ENCODE measurements at places on chromosomes 16 and 17.

- H3K4me1 ChIP-seq, result peaks cover 4% of the 10 kb centered on the region
- no peak for DNase-seq
- H3K36me3 ChIP-seq, result no peaks in the 10 kb centered on the region
These were observed 2.1 kb upstream of the SEZ6 start for GRCh38 chr17:29007860-29008455.

DNA sequence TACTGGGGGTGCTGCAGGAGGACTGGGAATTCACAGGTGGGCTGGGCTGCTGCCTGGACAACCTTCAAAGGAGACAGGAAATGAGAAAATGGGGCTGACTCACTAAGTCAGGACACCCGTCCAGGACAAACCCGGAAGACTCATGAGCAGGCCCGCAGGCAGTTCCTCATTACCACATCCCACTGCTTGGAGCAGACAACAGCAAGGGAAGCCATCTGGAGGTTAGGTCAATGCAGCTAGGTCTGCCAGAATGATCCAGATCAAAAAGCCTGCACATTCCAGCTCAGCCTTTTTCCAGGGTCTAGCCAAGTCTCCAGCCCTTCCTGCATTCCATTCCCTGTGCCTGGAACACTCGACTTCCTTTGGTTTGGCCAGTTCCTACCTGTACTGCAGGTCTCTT is 536.5 kb upstream of the CDH11 start:
- H3K4me1 ChIP-seq, result no peaks in the 10 kb centered on the region
- no peak overlapping the region for H3K4me3 ChIP-seq
- DNase-seq, result no peak
- no peaks in the 10 kb centered on the region for H3K36me3 ChIP-seq

GRCh38 chr16:46976550-46976949 is 3.1 kb upstream of the DNAJA2 start:
- H3K4me3 ChIP-seq, result peak overlapping the region; percentile 78
- no peak overlapping the region for H3K27ac ChIP-seq
- no peak for DNase-seq
- H3K4me1 ChIP-seq, result peaks cover 26% of the 10 kb centered on the region

DNA sequence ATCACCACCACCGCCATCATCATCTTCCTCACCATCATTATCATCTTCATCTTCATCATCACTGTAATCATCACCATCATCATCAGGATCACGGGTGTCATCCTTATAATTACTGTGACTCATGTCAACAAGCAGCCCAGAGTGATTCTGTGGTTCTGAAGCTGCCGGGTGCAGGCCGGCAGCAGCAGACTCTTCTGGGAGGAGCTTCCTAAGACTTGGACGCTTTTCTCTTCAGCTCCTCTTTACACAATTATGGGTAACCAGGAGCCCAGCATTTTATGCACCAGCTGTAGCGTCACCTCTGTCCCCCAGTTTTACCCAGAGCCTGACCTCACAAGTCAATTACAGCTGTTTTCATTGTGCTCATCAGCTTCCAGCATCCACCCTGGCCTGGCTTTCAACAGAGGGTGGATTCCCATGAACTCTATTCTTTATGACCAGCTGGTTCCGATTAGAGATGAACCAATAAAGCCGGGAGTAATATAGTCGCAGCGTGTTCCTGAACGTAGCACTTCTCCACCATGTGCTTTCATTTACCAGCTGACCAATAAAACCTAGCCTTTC is 275.8 kb downstream of the FOXL1 start:
- H3K4me3 ChIP-seq, result no peak overlapping the region
- no peak overlapping the region for H3K27ac ChIP-seq
- H3K36me3 ChIP-seq, result no peaks in the 10 kb centered on the region
- H3K4me1 ChIP-seq, result no peaks in the 10 kb centered on the region
- no peak for DNase-seq

DNA sequence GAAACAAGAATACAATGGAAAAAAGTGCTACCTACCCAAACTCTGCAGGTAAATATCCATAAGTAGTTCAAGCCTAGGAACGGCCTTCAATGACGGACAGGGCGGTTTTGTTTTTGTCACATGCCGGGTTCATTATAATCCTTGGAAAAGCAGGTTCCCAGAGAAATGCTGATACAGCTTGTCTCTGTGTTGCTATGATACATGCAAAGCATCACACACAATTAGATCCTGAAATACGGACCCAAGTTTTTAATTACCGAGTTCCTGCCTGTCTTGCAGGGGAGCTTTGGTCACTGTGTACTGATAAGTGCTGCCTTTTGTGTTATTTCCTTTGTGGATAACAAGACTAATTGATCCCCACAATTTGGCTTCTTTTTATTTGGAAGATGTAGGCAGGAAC is 217.4 kb downstream of the HAPSTR1 start:
- no peak overlapping the region for H3K27ac ChIP-seq
- no peak overlapping the region for H3K4me3 ChIP-seq
- no peak for DNase-seq

- no peak overlapping the region for H3K27ac ChIP-seq
- H3K4me1 ChIP-seq, result peaks cover 20% of the 10 kb centered on the region
These were observed 9.2 kb downstream of the HS3ST3B1 start for GRCh38 chr17:14310101-14310500.

DNA sequence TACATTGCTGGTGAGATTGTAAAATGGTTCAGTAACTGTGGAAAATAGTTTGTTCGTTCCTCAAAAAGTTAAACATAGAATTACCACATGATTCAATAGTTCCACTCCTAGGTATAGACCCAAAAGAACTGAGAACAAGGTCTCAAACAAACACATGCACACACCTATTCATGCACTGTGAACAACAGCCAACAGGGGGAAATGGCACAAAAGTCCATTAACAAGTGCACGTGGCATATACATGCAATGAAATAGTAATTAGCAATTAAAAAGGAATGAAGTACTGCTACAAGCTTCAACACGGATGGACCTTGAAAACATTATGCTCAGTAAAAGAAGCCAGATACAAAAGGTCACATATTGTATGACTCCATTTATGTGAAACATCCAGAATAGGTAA is 23.8 kb downstream of the SDK2 start:
- H3K27ac ChIP-seq, result peak overlapping the region; percentile 23
- no peak for DNase-seq
- no peaks in the 10 kb centered on the region for H3K27me3 ChIP-seq
- peaks cover 87% of the 10 kb centered on the region for H3K4me1 ChIP-seq

GRCh38 chr17:4796552-4796920 is 572 bp downstream of the PSMB6 start:
- peak overlapping the region; percentile 99 for H3K4me3 ChIP-seq
- peak overlapping the region; percentile 99 for H3K27ac ChIP-seq
- no peak for DNase-seq
- H3K4me1 ChIP-seq, result peaks cover 13% of the 10 kb centered on the region
- peaks cover 9% of the 10 kb centered on the region for H3K27me3 ChIP-seq
- no peaks in the 10 kb centered on the region for H3K36me3 ChIP-seq

GRCh38 chr17:44786551-44787081 is 27.8 kb downstream of the ADAM11 start:
- no peaks in the 10 kb centered on the region for H3K4me1 ChIP-seq
- H3K4me3 ChIP-seq, result no peak overlapping the region
- H3K27ac ChIP-seq, result no peak overlapping the region
- H3K27me3 ChIP-seq, result no peaks in the 10 kb centered on the region

DNA sequence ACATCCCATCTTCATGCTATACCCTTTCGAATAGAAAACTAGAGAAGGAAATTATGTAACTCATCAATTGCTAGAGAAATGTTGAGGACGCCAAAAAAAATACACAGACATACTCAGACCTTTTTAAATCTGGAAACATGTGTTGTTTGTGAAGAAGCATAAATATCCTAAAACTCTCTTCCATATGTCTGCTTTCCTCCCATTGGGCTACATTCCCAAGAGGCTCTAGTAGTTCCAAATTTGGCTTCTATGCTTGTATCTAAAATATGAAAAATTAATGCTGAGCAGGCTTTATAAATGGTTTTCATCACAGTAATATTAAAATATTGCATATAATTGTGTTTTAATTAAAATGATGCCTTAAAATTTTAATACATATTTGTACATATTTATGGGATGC is 297.9 kb upstream of the PSMD7 start:
- no peak for DNase-seq
- H3K36me3 ChIP-seq, result no peaks in the 10 kb centered on the region
- H3K27me3 ChIP-seq, result no peaks in the 10 kb centered on the region
- H3K4me1 ChIP-seq, result no peaks in the 10 kb centered on the region

GRCh38 chr17:60328679-60329078 is 63.3 kb downstream of the USP32 start:
- H3K27me3 ChIP-seq, result no peaks in the 10 kb centered on the region
- no peak overlapping the region for H3K27ac ChIP-seq
- DNase-seq, result no peak
- no peak overlapping the region for H3K4me3 ChIP-seq
- H3K4me1 ChIP-seq, result peaks cover 14% of the 10 kb centered on the region
- H3K36me3 ChIP-seq, result peaks cover 17% of the 10 kb centered on the region

DNA sequence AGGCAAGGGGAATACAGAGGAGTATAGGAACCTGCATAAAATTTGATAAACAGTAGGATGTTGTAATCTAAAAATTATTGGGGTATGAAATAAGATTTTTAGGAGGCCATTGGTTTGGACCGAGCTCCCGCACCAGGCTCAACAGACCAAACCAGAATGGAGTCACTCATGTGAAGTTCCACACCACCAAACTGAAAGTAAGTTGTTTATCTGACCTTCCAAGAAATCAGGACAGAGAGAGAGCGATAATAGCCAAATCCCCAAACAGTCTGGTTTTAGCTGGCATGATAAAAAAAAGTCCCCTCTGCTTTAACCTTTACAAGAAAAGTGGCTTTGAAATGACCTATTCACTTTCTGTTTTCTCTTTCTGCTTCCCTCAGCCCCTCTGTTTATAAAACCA is 45.7 kb upstream of the SIAH1 start:
- no peaks in the 10 kb centered on the region for H3K27me3 ChIP-seq
- peak overlapping the region; percentile 98 for H3K27ac ChIP-seq
- peak overlapping the region; percentile 52 for H3K4me3 ChIP-seq
- H3K4me1 ChIP-seq, result peaks cover 92% of the 10 kb centered on the region
- DNase-seq, result peak; percentile 25

GRCh38 chr16:88608076-88608475 is 30.3 kb upstream of the IL17C start:
- H3K27ac ChIP-seq, result peak overlapping the region; percentile 82
- H3K27me3 ChIP-seq, result no peaks in the 10 kb centered on the region
- DNase-seq, result peak; percentile 26
- peak overlapping the region; percentile 29 for H3K4me3 ChIP-seq
- peaks cover 18% of the 10 kb centered on the region for H3K4me1 ChIP-seq
- H3K36me3 ChIP-seq, result peaks cover 15% of the 10 kb centered on the region

DNA sequence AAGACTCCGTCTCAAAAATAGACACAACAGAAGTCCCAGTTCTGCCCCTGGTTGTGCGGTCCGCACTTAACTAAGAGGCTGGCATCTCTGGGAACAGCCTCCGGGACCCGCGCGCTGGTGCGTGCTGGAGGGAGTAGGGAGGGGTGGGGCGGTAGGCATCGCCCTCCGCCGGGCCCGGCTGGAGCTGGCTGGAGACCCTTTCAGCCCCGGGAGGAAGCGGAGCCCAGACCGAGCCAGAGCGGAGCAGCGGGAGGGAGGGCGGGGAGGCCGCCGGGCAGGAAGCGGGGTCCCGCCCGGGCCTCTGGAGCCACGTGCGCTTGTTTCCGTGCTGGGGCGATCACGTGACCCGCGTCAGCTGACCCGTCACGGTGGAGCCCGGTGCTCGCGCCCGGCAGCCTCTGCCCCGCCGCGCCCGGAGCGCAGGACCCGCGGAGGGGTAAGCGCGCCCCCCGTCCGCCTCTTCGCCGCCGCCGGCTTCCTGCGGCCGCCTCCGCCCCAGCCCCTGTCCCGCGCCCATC is at the start of gene WDR81:
WDR81 (plus strand) TSS at position 354 of the 518 bp plus-strand sequence. CDS start 256 bp downstream, outside the sequence.
- peak within 1 kb of the TSS; percentile 75 for H3K27ac ChIP-seq
- H3K36me3 ChIP-seq, result no peaks in the 10 kb centered on the region
- H3K4me3 ChIP-seq, result peak within 1 kb of the TSS; percentile 81

DNA sequence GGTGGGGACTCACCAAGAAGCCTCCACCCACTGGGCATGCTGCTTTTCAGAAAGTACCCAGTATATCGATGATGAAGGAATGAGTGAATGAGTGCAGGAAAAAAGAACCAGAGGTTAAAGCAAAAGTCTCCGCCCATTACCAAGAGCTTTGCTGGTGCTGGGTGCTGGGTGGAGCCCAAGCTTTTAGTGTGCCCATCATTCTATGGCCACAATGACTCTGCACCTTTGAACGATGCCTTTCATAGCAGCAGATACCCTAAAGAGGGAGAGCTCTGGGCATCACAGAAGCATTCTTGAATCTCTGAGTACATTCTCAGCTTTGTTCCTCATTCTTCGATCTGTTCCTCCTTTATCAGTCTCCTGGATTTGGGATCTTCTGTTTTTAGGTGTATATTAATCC is 450.7 kb upstream of the CCL2 start:
- H3K27me3 ChIP-seq, result peaks cover 22% of the 10 kb centered on the region
- H3K27ac ChIP-seq, result no peak overlapping the region
- no peak for DNase-seq
- H3K4me3 ChIP-seq, result no peak overlapping the region
- H3K4me1 ChIP-seq, result no peaks in the 10 kb centered on the region

- peak overlapping the region; percentile 93 for H3K4me3 ChIP-seq
- H3K36me3 ChIP-seq, result no peaks in the 10 kb centered on the region
These were observed 536 bp downstream of the SLC38A10 start for GRCh38 chr17:81294512-81295030.

DNA sequence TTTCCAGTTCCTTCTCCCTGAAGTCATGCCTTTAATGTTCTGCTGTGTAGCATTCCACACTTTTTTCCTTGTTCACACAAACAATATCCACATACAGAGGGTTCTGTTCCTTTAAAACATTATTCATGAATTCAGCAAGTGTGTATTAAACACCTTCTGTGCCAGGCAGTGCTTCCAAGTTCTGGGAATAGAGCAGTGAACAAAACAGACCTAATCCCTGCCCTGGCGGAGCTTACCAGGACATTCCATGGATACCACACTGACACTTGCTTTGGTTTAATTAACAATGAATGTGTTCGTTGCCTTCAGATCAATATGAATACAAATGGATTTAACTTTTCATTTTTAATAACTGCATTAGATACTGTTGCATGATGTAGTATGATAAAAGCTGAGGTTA is 57.9 kb upstream of the CLEC19A start:
- peak overlapping the region; percentile 39 for H3K27ac ChIP-seq
- no peaks in the 10 kb centered on the region for H3K27me3 ChIP-seq
- no peaks in the 10 kb centered on the region for H3K4me1 ChIP-seq
- no peak overlapping the region for H3K4me3 ChIP-seq

GRCh38 chr17:39138431-39139160 is 12.8 kb downstream of the PLXDC1 start:
- no peak overlapping the region for H3K27ac ChIP-seq
- H3K4me1 ChIP-seq, result no peaks in the 10 kb centered on the region
- no peak for DNase-seq
- H3K27me3 ChIP-seq, result no peaks in the 10 kb centered on the region
- H3K36me3 ChIP-seq, result no peaks in the 10 kb centered on the region

DNA sequence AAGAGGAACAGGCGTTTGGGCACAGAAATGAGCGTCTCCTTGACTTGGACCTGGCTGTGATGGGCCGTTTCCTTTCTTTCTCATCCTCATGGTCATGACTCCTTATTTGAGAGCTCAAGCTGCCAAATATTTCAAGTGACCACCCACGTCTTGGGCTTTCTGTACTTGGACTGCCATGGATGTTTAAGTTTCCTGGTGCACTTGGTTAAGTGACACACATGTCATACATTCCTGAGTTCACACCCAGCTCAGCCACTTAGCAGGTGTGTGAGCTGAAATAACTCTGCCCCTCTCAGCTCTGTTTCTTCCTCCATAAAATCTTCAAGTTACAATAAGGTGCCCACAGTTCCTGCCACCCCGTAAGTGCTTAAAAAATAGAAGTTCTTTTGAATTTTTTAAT is 114.5 kb downstream of the CLEC16A start:
- no peak overlapping the region for H3K4me3 ChIP-seq
- H3K36me3 ChIP-seq, result peaks cover 36% of the 10 kb centered on the region
- no peaks in the 10 kb centered on the region for H3K4me1 ChIP-seq

GRCh38 chr17:17874478-17874877 is 37.7 kb upstream of the SREBF1 start:
- H3K27me3 ChIP-seq, result no peaks in the 10 kb centered on the region
- no peak for DNase-seq
- H3K27ac ChIP-seq, result no peak overlapping the region
- no peaks in the 10 kb centered on the region for H3K4me1 ChIP-seq
- H3K4me3 ChIP-seq, result no peak overlapping the region

Data from naive B cell (primary cell).